ENCODE measurements at places on chromosomes 2 and 18.

DNA sequence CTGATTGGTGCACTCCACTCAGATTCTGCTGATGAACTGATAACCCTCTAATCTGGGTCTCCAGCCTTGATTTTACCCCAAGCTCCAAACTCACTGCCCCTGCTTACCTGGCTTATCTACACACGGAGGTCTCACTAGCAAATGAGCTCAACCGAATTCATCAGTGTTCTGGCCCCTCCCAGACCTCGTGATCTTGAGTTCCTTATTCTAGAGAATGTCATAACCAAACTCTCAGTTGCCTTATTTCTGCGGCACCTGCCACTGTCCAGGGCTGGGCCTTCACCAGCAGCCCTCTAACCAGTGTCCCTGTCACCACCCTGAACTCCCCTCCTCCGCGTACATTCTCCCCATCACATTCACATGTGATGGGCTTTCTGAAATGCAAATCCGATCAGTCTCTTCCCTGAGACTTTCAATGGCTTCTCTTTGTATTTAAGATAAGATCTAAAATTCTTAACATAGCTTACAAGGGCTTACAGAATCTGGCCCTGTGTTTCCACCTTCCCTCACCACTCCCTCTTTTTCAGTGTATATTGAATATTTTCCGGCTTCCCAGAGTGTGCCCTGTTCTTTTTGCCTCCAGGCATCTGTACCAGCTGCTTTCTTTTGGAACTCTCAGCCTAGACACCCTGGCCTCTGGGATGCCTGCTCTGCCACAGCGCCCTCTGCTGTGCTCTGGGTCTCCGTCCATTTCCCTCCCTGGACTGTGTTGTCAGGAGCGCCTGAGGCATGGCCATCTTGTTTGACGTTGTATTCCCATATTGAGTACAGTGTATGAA lies 31.1 kb downstream of the NAB1 start:
- DNase-seq, result peak; percentile 38

- DNase-seq, result no peak
These were observed 51.7 kb downstream of the NCKAP5 start for GRCh38 chr2:133516405-133517026.

DNA sequence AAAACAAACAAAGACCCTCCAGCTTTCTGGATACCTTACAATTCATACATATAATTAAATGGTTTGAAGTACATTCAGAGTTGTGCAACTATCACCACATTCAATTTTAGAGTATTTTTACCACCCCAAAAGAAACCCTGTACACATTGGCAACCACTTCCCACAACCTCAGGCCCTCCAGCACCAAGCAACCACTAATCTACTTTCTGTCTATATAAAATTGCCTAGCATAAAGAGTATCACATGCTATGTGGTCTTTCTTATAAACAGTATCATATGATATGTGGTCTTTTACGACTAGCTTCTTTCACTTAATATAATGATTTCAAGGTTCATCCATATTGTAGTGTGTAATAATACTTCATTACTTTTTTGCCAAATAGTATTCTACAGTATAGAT lies 7.3 kb downstream of the IER3IP1 start:
- no peak for DNase-seq

- DNase-seq, result no peak
These were observed 468.2 kb upstream of the TNP1 start for GRCh38 chr2:217327953-217328621.

- DNase-seq, result no peak
These were observed 26.2 kb upstream of the XDH start for GRCh38 chr2:31440764-31441163.

DNA sequence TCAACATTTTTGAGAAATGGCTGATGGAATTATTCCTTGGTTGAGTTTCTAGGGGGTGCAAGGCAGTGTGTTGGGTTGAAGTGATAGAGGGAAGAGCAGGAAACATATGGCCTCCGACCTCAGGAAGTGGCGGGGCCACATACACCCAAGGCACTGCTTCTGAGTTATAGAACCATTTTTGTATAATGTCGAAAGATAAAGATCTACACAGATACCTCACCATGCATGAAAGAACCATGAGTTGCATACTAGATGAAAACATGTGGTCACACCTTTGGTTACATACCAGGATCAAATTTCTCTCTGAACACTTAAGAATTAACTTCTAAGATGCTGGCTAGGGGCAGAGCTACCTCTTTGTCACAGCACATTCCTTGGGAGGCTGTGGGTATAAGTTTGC lies 23.2 kb downstream of the LAMA3 start:
- no peak for DNase-seq

- DNase-seq, result peak; percentile 16
These were observed 417.9 kb downstream of the HRH4 start for GRCh38 chr18:24878289-24878688.

GRCh38 chr2:46963941-46964673 lies 48.5 kb upstream of the MCFD2 start:
- DNase-seq, result no peak

DNA sequence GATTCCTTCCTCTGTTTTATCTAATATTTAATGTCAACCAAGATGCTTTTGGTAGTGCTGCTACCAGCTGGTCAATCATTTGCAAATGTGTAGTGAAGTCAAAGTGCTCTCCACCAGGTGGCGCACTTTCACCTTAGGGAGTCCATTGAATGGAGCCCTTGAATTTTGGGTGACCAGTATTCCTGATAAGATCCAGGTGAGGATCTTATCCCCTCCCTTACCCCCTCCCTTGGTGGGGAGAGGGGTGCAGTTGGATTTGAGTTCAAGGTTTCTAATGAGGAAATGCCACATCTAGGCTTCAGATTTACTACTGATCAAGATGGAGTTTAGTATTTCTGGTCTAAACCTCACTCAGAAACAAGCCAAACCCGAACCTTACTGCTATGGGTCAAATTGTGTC lies 12.0 kb upstream of the E2F6 start:
- DNase-seq, result peak; percentile 82

All from GM20000 (cell line).